ENCODE measurements at places on chromosomes 3 and 15.

GRCh38 chr15:49741712-49742111 is 120.9 kb downstream of the DTWD1 start:
- DNase-seq = no peak

GRCh38 chr15:64808785-64809453 is 16.5 kb downstream of the PIF1 start:
- no peak for DNase-seq

- no peak for DNase-seq
These were observed 91.9 kb downstream of the CHDH start for GRCh38 chr3:53754325-53754724.

GRCh38 chr15:87145696-87146095 is 1066.0 kb downstream of the AGBL1 start:
- no peak for DNase-seq

DNA sequence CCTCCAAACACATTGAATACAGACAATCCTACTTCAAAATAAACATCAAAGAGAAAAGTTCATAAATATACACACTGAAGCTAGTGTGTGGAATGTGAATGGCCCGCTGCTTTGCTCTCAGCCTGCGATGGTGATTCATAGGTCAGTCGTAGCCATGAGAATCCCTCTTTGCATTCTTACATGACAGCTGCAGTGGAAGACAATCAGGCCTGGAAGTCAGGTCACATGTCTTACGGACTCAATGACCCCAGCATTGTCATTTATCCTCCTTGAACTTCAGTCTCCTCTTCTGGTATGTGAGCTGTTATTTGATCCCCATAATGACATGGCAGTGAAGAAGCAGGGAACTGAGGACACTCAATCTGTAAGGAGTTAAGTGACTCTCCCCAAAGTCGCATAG is 217.8 kb upstream of the EOMES start:
- no peak for DNase-seq

DNA sequence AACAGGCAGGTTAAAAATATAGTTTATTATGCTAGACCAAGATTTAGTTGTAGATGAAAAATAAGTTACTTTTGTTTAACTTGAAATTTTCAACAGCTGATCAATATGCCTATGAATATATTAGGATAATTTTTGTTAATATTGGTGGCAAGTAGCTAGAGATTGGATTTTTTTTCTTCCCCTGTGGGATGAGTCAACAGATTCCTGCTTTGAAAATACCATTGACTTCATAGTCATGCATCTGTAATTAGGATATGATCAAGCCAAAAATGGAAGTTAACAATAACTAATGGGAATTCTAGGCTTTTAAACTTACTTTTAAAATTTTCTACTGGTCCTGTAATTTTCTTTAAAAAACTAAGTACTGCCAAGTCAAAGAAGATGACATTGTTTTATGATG is 211.7 kb downstream of the ZIC1 start:
- DNase-seq = no peak

DNA sequence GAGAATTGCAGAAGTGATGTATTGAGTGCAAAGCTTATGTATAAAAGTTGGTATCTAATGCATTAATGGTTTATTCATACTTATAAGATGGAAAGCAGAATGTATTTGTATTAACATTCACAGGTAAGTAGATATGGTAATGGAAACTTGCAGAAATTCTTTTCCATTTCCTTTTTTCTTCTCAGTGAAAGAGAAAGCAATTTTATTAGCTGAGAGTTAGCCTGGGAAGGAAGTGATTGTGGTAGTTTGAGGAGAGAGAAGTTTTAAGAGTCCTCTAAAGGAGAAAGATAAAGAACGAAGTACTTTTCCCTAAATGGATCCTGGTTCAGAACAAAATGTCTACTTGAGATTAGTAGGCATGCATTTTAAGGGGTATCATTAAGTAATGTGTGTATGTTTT is 60.1 kb upstream of the OSTN start:
- DNase-seq = no peak

Data from activated naive CD4-positive, alpha-beta T cell treated with Interleukin-2 at 50 U/mL for 16 hours (primary cell).